ENCODE measurements at places on chromosomes 3 and 15.

DNA sequence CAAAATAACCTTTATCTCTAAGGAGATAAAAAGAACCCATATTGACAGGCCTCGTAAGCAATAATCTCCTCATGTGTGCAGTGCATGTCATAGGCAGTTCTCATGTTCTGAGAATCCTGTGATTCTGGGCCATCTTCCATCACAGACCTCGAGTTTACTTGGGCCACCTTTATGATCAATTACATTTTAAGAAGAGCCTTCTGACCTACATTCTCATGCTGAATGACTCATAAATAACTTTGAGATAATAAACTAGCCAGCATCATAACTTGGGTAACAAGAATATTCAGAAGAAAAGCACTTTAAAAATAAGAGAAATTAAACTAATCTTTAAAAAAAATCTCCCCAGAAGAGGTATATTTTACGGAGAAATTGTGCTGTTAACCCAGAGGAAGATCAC, 310.7 kb upstream of the ZNF717 start:
- no peak for DNase-seq

GRCh38 chr3:60250810-60251209, 1000.4 kb downstream of the FHIT start:
- DNase-seq: no peak

- no peak for DNase-seq
Observed at GRCh38 chr3:132047209-132047608, 12.4 kb upstream of the CPNE4 start.

DNA sequence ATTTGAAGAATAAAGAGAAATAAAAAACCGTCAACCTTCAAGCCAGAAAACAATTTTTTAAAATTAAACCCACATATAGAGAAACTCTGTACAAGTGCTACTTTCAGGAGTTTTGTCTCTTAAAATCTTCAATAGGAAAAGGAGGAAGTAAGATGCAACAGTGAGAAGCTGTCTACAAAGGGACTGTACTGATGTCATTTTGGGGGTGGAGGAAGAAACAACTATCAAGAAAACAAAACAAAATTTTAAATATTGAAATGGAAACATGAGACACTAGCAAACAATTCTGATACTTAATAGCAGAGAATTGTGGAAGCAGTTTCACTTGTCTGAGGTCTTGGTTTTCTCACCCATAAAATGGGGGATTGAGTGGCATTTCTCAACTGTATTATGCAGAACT, 84.4 kb downstream of the SLMAP start:
- no peak for DNase-seq

DNA sequence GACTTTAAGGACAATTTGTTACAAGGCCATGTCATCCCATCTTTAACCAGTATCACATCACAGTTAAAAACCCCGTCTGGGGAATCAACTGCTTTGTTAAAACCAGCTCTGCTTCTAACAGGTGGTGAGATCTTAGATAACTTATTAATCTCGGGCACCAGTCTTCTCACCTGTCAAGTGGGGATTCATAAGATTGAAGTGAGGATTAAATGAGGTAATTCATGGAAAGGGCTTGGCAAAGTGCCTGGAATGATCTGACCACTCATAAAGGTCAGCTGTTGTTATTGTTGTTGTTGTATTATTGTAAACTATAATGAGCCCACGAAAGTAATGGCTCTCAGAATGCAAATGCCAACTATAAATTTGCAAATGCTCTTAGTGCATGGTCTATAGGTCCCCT, 30.1 kb upstream of the SLC24A5 start:
- DNase-seq: no peak

DNA sequence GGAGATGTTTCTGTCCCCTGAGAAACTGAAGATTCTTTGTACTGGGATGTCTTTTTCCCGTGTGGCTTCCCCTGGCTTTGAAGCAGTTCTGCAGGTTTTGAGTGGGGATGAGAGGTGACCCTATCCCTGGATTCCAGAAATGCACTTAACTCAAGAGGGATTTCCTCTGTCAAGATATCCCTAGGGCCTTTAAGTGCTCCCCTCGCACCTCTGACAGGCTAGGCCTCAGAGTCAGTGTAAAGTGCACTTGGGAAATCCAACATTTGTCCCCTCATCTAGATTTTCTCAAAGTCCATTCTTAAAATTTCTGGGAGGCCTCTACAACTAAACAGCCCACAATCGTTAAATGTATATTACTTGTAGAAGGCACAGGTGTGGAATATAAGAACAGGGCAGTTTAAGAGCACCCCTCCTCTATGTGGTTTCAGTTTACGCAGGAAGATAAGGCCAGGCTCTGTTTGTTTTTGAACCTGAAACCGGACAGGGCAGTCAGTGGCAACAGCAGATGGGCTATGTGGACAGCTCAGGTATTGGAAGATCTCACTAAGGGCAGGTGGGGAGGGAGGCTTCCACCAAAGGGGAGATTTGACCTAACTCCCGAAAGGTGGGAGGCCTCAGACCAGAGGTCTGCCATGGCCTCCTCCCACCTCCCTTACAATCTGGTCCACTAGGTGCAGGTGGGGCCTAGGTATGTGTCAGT, 4.8 kb downstream of the C3orf52 start:
- no peak for DNase-seq

DNA sequence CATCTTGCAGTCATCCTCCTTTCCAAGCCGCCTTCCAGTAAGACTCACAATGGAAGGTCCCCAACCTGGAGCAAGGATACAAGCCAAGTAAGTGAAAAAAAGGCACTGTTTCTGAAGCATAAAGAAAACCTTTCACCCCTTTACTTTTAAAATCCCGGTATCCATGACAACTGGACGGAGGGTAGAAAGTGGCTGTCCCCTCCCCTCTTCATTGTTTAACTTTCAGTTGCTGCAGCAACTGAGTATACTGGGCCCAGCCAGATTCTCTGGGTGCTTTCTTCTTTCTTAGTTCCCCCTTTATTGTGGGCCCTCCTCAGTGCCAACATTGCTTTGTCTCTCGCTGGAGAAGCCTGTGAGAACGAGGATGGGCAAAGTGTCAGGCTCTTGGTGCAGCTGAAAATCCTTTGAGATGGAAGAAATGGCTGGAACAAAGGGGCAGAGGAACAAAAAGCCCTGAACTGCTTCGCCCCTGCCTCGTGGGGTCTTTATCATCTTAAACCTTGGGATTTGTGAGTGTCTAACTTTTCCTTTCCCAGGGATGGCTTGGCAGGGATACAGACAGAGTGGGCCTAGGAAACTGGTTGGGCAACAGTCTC, 224.0 kb upstream of the RGMA start:
- DNase-seq: no peak

DNA sequence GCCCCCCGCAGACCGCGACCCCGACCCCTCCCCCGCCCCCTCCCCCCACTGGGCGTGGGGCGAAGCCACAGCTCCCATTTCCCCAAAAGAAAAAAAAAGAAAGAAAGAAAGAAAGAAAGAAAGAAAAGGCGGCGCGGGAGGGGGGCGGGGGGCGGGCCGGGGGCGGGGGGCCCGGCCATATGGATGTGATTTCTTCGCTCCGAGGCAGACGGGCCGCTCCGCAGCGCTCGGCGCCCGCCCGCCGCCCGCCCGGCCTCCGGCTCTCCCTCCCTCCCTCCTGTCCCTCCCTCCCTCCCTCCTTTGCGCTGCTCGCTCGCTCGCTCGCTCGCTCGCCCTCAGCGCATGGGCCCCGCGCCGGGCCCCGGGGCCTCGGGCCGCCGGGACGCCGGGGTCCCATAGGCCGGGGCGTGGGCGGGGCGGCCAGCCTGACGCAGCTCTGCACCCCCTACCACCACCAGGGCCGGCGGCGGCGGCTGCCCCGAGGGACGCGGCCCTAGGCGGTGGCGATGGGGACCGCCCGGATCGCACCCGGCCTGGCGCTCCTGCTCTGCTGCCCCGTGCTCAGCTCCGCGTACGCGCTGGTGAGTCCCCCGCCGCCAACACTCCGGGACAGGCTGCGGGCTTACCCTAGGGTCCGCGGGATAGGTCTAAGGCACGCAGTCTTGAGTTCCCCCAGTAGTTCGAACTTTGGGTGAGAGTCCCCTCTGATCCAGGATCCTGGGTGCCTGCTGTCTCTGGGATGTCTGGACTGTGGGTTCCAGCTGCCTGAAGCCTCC, 5.7 kb downstream of the PTH1R start:
- no peak for DNase-seq

GRCh38 chr3:58084788-58085543, 76.7 kb downstream of the FLNB start:
- no peak for DNase-seq

DNA sequence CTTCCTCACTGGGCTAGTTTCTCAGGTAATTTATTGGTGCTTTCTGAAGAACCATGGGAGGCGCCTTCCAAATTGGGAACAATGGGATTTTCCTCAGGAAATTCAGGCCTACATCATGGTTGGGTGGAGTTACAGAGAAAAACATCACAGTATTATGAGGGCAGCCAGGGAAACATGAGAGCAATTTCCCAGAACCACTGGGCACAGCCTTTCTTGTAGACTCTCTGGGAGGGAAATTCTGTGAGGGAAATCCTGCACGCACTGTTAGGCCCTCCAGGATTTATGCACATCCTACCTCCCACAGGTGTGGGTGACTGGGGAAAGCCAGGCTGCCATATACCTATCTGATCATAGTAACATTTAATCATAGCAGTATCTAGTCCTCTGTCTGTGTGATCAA, 13.2 kb downstream of the POPDC2 start:
- no peak for DNase-seq

GRCh38 chr15:83198476-83198875, 9.1 kb downstream of the HDGFL3 start:
- DNase-seq: no peak

DNA sequence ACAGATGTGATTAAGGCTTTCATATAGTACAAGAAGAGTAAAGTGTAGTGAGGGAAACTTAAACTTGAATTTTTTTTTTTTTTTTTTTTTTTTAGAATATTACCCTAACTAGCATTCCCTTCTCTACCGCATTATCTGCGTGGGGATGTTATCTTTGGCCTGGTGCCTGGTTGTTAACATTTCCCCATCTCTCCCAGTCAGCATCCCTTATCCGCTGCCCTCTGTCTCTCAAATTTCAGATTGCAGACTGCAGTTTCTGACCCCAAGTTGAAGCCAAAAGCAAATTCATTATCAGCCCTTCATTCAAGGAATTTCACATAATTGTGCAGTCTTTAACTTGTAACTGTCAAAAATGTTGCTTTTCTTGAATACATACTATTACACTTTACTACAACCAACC, 353.0 kb downstream of the PLOD2 start:
- DNase-seq: no peak

DNA sequence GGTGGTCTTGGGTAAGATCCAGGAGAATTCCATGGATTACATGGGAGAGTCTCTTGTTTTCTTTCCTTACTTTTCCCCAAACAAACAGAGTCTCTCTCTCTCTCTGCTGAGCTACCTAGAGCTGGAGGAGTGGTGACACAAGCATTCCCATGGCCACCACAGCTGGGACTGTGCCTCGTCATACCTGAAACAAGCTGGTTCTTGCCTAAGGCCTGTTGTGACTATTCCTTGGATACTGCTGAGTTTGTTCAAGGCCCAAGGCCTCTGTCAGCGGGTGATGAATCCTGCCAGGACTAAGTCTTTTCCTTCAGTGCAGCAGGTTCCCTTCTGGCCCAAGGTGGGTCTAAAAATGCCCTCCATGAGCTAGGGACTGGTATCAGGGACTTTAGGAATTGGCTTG, 378.1 kb upstream of the ZNF385D start:
- DNase-seq: no peak

- no peak for DNase-seq
Observed at GRCh38 chr3:188358787-188359493, 205.0 kb downstream of the LPP start.

DNA sequence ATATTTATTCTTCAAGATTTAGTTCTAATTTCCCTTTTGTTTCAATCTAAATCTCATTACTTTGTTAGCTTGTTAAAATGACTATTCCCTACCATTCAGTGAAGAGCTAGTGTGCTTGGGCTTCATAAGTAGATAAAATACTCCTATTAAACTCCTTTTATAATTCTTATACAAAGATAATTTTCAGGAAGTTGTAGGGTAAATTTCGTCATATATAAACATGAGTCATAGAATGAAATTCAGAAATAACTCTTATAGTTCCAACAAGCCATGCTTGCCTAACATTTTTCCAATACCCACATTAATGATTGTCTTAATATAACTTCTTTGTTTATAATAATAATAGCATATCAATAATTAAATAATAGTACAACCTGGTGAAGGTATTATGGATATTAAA, 407.3 kb downstream of the NAALADL2 start:
- no peak for DNase-seq

DNA sequence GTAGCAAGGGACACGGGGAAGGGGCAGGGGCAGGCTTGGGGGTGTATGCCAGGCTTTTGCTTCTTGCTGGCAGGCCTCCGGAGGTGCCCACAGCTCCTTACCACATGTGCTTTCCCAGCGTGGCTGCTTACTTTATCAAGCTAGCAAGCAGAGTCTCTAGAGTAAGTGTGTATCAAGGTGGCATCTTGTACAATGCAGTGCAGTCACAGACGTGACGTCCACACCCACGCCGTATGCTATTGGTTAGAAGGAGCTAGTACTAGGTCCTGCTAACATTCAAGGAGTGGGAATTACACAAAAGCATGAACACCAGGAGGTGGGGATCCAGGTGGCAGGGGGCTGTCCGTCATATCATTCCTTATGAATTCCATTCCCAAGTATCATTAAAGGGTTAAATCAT, 15.3 kb upstream of the AGBL1 start:
- DNase-seq: no peak

DNA sequence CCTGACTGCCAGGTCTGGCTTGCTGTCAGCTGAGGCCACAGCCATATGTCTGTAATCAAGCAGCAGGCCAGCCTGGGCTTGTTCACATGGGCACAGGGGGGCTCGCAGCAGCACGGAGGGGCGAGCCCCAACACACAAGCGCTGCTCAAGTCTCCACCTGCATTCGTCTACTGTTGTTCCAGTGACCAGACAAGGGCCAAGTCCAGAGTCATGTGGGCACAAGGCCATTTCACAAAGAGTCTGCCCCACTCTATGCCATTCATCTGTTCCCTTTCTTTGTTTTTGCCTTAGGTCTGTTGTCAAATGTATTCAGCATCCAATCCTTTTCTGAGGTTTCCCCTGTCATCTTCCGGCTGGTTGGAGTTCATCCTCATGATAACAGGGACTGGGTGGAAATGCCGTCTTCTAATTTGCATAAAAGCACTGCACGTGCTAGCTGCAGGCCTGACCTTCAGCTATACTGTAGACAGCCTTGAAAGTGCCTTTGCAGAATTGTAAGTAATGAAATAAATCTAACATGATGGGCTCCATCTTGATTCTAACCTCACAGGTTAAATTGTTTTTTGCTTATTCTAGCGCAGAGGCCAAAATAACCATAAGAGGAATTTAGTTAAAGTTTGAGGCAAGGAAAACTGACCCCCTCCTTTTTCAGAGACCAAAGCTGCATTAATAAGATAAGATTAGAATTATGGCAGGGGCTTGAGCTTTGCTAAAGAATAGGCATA, 28.6 kb upstream of the KBTBD12 start:
- DNase-seq: no peak

DNA sequence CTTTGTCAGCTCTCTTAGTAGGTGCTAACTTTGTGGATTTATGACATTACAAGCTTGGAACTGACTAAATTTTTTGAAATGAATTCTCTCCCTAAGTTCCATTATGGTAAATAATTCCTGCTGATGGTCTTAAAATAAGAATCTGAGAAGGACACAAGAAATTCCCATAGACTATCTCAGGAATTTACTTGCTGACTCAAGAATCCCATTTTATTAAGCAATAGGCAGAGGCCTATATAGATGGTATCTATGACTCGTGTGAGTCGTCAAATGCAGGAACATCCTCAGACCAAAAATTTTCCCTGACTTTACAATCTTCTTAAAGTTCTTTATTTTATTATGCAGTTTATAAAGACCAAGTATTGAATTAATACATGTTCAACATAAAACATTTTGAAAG, 30.7 kb upstream of the CBLB start:
- no peak for DNase-seq
